ENCODE measurements at places on chromosomes 11 and 22.

DNA sequence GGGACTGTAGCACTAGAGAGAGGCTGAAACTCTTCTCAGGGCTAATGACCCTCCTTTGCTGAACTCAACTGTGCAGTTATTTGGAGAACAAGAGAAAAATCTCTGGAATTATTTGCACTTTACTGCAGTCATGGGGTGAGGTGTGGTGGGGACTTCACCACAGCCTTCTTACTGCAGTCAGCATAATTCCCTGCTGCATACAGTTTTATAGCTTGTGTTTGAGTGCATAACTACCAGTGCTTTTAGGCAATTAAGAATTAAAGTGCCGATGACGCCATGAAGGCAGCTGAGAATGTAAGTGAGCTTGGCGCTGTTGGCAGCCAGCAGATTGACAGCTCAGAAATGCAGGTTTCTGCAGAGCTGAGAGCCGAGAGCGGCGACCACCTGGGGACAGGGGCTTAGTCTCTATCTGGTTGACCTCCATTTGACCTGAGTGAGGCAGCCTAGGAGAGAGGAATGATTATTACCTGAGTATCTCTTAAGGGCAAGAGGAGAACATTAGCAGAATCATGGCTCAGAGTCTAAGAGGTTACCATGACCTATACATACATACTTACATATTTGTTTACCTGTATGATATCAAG, 830.0 kb downstream of the NTM start:
- peak; percentile 90 for DNase-seq

DNA sequence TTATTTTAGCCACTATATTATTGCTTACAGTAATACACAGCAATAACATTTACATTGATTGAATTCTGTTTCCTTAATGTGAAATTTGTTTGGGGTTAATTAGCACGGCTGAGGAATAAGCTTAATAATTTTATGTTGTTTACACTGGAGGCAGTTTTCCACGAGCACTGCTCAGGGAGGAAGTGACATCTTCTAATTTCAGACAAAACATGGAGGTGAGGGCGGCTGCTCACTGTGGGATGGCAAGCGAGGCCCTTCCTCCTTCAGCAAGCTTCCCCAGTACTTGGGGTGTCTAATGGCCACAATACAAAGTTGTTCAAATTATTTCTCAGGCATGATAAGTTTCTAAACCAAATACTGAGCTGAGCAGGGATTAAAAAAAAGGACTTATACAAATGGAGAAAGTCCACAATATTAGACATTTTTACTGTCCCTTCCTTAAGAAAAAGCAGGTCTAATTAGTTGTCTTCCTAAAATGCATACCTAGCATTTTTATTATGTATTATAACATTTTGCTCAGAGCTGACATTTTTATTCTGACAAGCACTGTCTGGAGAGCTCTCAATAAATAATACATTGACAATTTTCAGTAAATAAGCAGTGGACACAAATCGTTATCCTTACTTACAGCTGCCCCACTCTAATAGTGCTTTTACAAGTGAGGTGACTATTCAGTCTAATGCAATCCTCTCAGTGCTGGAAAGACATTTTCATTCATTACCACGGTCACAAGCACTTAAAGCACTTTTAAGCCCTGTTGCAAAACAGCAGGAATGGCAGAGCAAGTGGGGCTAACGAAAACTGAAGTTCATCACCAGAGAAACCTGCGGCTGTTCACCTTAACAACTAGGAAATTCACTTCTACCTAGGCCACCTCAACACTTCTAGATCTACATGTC, 56.2 kb downstream of the SOX6 start:
- DNase-seq: peak; percentile 87

DNA sequence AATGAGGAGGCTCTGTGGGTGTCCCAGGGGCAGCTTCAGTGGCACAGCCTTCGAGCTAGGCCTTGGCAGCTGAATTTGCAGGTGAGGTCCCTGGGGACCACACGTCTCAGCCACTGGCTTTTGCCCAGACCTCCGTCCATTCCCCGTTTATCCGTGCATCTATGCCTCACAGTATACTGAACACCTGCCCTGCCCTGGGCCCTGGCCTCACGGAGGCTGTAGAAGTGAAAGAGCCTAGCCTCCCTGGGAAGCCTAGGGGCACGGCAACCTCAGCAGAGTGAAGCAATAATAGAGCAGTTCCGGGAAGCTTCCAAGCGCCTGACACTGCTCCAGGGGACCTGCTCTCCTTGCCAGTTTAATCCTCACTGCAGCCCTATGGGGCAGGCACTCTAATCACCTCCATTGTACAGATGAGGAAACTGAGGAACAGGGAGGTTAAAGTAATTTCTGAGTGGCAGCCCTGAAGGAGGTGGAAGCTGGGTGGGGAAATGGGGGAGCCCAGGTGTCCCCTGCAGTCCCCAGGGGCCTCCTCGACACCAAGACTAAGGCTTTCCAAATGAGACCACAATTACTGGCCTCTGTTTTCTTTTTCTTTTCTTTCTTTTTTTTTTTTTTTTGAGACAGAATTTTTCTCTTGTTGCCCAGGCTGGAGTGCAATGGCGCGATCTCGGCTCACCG, 2.7 kb upstream of the NFAM1 start:
- no peak for DNase-seq

DNA sequence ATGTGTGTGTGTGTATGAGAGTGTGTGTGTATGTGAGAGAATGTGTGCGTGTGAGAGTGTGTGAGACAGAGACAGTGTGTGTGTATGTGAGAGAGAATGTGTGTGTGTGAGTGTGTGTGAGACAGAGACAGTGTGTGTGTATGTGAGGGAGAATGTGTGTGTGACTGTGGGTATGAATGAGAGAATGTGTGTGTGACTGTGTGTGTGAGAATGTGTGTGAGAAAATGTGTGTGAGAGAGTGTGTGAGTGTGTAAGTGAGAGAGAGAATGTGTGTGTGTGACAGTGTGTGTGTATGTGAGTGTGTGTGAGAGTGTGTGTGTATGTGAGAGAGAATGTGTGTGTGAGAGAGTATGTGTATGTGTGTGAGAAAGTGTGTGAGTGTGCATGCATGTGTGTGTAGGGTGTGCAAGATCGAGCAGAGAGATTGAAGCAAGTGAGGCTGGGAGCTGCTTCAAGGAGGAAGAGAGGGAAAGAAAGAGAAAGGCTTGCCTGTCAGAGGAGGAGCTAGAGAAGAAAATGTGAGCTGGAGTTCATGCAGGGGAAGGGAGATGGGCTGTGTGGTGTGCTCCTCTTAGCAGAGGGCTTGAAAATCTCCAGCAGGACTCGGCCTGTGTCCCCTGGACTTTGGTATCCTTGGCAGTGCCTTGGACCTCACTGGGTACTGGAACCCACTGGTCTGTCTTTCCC, 27.7 kb upstream of the TP53I11 start:
- peak; percentile 80 for DNase-seq

GRCh38 chr11:119055901-119056300, 1.1 kb downstream of the HYOU1 start:
- no peak for DNase-seq

GRCh38 chr22:47996446-47996857, 1234.0 kb downstream of the TBC1D22A start:
- DNase-seq: no peak

DNA sequence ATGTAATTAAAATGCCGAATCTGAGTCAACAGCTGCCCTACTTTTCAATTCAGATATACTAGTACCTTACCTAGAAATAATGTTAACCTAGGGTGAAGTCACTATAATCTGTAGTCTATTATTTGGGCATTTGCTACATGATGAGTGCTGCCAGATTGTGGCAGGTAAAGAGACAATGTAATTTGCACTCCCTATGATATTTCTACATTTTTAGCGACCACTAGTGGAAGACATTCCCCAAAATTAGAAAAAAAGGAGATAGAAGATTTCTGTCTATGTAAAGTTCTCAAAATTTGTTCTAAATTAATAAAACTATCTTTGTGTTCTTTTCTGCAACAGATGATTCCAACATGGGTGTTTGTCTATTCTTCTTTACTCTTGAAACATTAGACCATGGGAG, 14.1 kb downstream of the MS4A1 start:
- no peak for DNase-seq

DNA sequence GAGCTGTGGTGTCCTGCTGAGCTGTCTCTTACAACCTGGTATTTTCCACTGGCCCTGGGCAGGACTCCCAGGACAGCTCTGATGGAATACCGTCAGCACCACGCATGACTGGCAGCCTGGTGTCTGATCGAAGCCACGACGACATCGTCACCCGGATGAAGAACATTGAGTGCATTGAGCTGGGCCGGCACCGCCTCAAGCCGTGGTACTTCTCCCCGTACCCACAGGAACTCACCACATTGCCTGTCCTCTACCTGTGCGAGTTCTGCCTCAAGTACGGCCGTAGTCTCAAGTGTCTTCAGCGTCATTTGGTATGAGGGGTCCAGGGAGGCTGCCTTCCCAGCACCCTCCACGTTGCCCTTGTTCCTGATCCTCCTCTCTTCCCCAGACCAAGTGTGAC, 2.4 kb downstream of the KAT5 start:
- DNase-seq: no peak

Measured in DMS79 (cell line).